AG04450 (cell line): ENCODE measurements at places on chromosomes 16 and 17. TPM values are rescaled to one million over a fixed set of nuclear protein-coding genes. Genes with fewer than 3 reads are reported as not detected.

SCARF1 gene
- 0.17 and 0.20 TPM in 2 replicates for polyA plus RNA-seq

TMC6 gene
- polyA plus RNA-seq, result 0.51 and 0.53 TPM in 2 replicates

GRCh38 chr17:69874175-69874670 is 200.8 kb upstream of the KCNJ16 start:
- DNase-seq, result no peak

- no peak for DNase-seq
These were observed 111.2 kb upstream of the NLRP1 start for GRCh38 chr17:5695480-5695879.

GRCh38 chr17:81967533-81968395 is 6.8 kb upstream of the NOTUM start:
- no peak for DNase-seq

DNA sequence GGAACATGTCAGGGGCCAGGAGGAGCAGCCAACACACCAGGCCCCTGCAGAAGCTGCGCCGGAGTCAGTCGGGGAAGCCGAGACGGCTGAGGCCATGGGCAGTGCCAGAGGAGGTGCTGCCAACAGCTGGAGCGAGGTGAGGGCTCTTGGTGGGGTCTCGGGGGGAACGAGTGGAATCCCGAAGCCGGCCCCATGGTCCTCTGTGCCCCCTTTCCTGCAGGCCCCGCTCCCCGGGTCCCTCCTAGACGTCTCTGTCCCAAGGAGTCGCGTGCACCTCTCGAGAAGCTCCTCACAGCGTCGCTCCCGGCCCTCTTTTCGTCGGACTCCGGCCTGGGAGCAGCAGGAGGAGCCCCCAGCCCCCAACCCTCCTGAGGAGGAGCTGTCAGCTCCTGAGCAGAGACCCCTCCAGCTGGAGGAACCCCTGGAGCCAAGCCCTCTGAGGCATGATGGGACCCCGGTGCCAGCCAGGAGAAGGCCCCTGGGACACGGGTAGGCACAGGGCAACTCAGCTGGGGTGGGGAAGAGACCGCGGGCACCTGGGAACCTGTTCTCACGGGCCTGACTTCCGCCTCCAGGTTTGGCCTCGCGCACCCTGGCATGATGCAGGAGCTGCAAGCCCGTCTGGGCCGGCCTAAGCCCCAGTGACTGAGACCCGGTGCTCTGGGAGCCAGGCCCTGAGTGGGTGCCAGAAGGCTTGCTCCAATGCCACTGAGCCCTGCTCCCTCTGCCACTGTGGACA is 3.6 kb downstream of the APOBR start:
- DNase-seq, result no peak
